ENCODE measurements at places on chromosomes 1 and 21. TPM values are rescaled to one million over a fixed set of nuclear protein-coding genes. Genes with fewer than 3 reads are reported as not detected.

GRCh38 chr21:41277846-41278245, 38.8 kb upstream of the FAM3B start:
- no peak for DNase-seq

DNA sequence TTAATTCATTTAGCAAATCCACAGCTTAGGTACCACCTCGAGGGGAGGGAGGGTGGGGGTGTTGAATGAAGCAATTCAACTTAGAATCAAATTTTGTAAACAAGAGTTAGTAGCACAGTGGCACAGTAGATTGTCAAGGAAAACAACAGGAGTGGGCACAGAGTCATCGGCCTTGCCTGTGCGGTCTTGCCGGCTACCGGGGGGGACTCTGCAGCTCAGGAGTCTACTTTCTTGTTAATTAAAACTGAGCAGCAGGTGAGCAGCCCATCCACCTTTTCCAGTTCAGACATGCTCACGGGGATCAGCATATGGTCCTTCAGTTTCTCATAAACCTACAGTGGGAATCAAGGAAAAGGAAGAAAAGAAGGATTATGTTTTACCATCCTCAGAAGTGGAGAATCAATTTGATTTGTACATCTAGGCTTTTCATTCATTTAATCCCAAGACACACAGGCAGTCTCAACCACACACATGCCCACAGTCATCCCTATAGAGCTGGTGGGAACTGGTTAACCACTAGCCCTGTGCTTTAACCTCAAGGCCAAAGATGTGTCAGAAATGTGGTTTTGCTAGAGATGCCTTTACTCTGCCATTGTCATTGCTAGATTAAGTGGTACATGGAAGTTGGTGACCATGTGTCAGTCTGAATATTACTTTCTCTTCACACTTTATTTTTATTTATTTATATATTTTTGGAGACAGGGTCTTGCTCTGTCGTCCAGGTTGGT, 45.0 kb upstream of the BCL10 start:
- DNase-seq = peak; percentile 43

CAPN8 gene
- total RNA-seq = not detected

GRCh38 chr1:25615563-25616094, 962 bp upstream of the MAN1C1 start:
- DNase-seq = no peak
